Activated naive CD8-positive, alpha-beta T cell treated with anti-CD3 and anti-CD28 coated beads for 36 hours (primary cell): ENCODE measurements at places on chromosomes 1 and 21.

DNA sequence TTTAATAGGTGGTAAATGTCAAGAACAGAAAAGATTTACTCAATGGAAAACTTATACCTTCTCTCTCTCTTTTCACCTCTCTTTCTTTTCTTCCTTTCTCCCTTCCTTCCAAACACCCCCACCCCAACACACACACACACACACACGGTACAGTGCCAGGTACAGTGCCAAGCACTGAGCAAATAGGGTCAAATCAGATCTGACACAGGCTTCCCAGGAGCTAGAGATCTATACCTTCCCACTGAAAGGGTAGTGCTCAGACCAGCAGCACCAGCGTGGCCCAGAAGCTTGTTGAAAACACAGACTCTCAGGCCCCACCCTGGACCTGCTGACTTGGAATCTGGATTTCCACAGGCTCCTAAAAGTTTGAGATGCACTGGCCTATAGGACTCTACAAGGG is 31.9 kb downstream of the IRF2BP2 start:
- peaks cover 2% of the 10 kb centered on the region for H3K4me1 ChIP-seq
- no peak for DNase-seq
- no peaks in the 10 kb centered on the region for H3K27me3 ChIP-seq
- H3K36me3 ChIP-seq, result no peaks in the 10 kb centered on the region

- no peak overlapping the region for H3K4me3 ChIP-seq
- H3K4me1 ChIP-seq, result no peaks in the 10 kb centered on the region
- H3K36me3 ChIP-seq, result peaks cover 4% of the 10 kb centered on the region
- H3K27me3 ChIP-seq, result peaks cover 8% of the 10 kb centered on the region
- H3K27ac ChIP-seq, result no peak overlapping the region
- DNase-seq, result no peak
Measured at GRCh38 chr21:45248301-45248892, 39.3 kb downstream of the POFUT2 start.

DNA sequence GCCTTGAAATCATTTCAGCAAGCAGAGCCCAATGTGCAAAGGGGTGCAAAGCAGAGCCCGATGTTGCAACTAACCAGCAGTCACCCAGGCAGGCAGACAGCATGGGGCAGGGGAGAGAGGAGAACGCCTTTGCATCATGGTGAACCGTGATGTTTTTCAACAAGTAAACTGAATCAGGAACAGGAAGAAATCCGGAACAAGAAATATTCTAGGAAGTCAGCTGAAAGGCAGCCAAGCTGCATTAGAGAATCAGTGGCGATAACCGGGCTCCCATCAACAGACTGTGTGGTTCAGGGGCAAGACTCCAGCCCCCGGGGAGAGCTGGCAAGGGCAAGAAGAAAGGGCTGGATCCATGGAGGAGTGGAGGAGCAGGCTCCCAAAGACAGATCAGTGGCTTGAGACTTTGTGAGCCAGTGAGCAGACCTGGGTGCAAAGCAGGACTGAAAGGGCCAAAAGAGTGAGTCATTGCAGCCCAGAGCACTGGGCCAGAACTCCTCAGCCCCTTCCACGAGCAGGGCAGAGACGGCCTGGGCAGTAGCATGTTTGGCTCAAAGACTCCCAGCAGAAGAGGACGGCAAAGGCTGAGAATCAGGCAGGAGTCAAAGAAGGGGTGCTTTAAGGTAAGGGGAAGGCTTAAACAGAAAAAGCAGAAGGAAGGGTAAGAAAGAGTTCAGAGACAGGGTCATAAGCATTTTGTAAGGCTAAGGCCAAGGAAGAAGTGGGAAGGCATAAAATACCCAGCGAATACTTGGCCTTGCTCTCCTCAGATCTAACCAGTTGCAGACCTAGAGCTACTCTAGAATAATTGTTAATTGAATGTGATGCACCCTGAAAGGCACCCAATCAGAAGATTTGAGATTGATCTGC is 155.0 kb downstream of the SETD4 start:
- DNase-seq, result no peak
- no peaks in the 10 kb centered on the region for H3K36me3 ChIP-seq
- no peak overlapping the region for H3K4me3 ChIP-seq
- H3K27ac ChIP-seq, result no peak overlapping the region

DNA sequence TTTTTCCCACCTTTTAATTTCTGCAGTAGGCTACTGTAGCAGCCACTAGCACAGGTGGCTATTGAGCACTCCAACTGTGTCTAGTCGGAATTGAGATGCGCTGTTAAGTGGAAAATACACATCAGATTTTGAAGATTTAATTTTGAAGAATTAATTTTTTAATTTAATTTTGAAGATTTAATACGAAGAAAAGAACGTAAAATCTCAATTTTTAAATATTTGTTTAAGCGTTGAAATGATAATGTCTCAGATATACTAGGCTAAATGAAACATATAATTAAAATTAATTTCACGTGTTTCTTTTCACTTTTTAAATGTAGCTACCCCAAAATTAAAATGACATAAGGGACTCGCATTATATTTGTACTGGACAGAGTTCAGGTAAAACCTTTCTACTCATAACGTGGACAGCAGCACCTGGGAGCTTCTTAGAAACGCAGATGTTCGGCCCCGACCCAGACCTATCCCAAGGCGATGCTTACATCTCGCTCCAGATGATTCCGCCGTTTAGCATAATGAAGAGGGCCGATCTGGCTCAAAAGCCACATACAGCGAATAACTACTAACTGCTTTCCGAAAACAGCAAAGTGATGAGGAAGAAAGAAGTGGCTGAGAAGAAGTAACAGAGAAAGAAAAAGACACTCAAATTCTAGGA is 717 bp downstream of the CRYZL1 start:
- no peak for DNase-seq
- H3K27ac ChIP-seq, result peak overlapping the region; percentile 92
- no peaks in the 10 kb centered on the region for H3K36me3 ChIP-seq
- H3K27me3 ChIP-seq, result peaks cover 22% of the 10 kb centered on the region

- H3K36me3 ChIP-seq, result peaks cover 1% of the 10 kb centered on the region
- H3K4me3 ChIP-seq, result no peak overlapping the region
- H3K27me3 ChIP-seq, result peaks cover 28% of the 10 kb centered on the region
- no peaks in the 10 kb centered on the region for H3K4me1 ChIP-seq
- no peak overlapping the region for H3K27ac ChIP-seq
Measured at GRCh38 chr1:236353813-236354212, 40.3 kb upstream of the EDARADD start.

DNA sequence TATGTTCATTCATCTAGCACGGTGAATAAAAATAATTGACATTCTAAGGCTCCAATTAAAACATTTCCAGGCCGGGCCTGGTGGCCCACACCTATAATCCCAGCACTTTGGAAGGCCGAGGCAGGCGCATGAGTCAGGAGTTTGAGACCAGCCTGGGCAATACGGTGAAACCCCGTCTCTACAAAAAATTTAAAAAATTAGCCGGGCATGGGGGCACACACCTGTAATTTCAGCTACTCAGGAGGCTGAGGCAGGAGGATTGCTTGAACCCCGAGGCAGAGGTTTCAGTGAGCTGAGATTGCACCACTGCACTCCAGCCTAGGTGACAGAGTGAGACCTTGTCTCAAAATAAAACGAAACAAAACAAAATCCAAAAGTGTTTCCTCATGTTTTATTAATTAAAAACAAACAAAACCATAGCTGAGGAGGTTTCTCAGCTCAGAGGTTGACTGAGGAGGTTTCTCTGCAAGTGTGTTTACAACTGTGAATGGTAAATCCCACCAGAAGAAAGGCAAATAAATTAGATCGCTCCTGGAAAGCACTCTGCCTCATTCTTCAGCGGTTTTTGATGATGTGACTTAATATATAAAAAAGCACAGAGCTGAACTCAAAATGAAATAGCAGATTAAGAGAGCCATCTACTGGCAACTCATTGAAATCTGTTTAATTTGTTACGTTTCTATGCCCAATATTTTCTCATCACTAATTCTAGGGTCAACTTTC is 37.7 kb upstream of the ATG4C start:
- no peak overlapping the region for H3K27ac ChIP-seq
- peaks cover 12% of the 10 kb centered on the region for H3K27me3 ChIP-seq
- H3K4me1 ChIP-seq, result no peaks in the 10 kb centered on the region
- H3K4me3 ChIP-seq, result no peak overlapping the region
- no peaks in the 10 kb centered on the region for H3K36me3 ChIP-seq

DNA sequence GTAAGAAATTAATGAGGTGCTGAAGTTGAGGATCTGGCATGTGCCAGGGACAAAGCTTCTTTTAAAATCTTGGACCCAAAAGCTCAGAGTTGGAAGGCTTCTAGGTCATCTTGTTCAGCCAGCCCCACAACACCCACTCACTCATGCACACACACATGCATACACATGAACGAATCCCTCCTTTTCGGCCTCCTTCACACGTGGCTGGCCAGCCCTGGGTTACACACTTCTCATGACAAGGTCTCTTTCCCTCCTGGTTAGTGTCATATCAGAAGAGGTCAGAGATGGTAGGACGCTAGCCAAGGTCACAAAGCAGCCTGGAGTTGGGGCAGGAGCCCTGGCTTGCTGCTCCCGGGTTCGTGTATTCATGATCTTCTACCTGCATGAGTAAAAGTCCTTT is 6.9 kb downstream of the DMBX1 start:
- H3K36me3 ChIP-seq, result no peaks in the 10 kb centered on the region
- no peak overlapping the region for H3K27ac ChIP-seq
- peaks cover 12% of the 10 kb centered on the region for H3K4me1 ChIP-seq
- no peak overlapping the region for H3K4me3 ChIP-seq

DNA sequence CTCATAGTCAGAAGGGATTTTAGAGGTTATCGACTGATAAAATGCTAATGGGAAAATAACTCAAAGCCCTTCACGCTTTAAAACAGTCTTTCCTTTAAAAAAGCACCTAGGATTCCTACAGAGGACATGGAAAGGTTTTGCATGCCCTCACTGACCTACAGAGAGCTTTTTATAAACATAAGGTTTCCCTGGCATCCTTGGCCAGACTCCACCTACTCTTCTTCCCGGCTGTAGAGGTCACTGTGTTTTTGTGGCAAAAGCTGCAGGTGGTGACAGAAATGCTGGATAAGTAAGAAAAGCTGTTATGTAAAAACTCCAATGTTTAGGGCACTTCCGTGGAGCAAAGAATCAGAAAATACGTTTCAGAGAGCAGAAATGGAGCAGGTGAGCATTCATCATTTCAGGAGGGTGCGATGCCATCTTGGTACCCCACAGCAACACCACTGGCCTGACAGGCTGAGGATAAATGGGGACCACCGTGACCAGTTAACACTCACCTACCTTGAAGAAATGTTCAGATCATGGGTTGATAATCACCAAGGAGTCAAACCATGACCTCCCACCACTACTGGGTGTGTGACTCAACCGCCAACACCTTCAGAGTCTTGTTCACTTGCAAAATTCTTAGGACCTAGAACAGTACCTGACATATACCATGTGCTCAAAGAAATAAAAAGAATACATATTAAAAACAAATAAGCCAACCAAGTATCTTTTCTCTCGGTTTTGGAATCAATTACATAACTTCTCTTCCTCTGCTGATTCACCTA is 46.6 kb downstream of the SSBP3 start:
- peak overlapping the region; percentile 47 for H3K27ac ChIP-seq
- no peaks in the 10 kb centered on the region for H3K27me3 ChIP-seq
- no peak overlapping the region for H3K4me3 ChIP-seq
- peaks cover 88% of the 10 kb centered on the region for H3K4me1 ChIP-seq
- no peak for DNase-seq

GRCh38 chr1:217315346-217315745 is 315.5 kb downstream of the GPATCH2 start:
- no peaks in the 10 kb centered on the region for H3K36me3 ChIP-seq
- H3K4me1 ChIP-seq, result no peaks in the 10 kb centered on the region
- H3K27me3 ChIP-seq, result no peaks in the 10 kb centered on the region
- DNase-seq, result no peak

DNA sequence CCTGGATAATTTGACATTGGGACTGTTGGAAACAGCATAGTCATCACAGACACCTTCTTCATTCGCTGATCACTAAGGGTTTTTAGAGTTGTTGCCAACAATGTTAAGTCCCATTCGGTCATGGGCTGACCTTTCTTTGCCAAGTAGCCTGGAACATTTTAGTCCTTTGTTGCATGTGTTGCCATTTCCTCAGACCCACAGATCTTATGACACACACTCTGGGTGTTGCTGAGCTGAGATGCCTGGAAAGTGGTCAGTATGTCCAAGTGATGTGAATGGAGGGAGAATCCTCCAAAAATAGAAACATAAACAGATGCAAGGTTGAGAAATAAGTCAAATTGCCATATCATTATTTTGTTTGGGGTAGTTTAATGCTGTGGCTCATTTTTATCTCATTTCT is 61.5 kb upstream of the GJA5 start:
- H3K27ac ChIP-seq, result no peak overlapping the region
- DNase-seq, result no peak
- H3K4me1 ChIP-seq, result no peaks in the 10 kb centered on the region
- no peaks in the 10 kb centered on the region for H3K36me3 ChIP-seq

DNA sequence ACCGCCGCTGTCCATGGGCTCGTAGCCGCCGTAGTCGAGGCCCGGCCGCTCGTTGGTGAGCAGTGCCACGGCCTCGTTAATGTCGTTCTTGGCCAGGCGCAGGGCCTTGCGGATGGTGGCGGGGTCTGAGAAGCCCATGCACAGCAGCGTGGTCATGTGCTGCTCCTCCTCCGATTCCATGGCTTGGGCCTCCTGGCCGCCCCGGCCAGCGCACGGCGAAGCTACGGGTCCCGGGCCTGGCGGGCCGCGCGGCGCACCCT is 300 bp downstream of the USP24 start:
- peaks cover 20% of the 10 kb centered on the region for H3K36me3 ChIP-seq
- peaks cover 60% of the 10 kb centered on the region for H3K4me1 ChIP-seq
- H3K27me3 ChIP-seq, result no peaks in the 10 kb centered on the region
- no peak for DNase-seq

- H3K27me3 ChIP-seq, result no peaks in the 10 kb centered on the region
- H3K4me3 ChIP-seq, result no peak overlapping the region
- H3K4me1 ChIP-seq, result no peaks in the 10 kb centered on the region
- no peak for DNase-seq
- H3K36me3 ChIP-seq, result no peaks in the 10 kb centered on the region
Measured at GRCh38 chr1:164772635-164773034, 213.7 kb downstream of the PBX1 start.

DNA sequence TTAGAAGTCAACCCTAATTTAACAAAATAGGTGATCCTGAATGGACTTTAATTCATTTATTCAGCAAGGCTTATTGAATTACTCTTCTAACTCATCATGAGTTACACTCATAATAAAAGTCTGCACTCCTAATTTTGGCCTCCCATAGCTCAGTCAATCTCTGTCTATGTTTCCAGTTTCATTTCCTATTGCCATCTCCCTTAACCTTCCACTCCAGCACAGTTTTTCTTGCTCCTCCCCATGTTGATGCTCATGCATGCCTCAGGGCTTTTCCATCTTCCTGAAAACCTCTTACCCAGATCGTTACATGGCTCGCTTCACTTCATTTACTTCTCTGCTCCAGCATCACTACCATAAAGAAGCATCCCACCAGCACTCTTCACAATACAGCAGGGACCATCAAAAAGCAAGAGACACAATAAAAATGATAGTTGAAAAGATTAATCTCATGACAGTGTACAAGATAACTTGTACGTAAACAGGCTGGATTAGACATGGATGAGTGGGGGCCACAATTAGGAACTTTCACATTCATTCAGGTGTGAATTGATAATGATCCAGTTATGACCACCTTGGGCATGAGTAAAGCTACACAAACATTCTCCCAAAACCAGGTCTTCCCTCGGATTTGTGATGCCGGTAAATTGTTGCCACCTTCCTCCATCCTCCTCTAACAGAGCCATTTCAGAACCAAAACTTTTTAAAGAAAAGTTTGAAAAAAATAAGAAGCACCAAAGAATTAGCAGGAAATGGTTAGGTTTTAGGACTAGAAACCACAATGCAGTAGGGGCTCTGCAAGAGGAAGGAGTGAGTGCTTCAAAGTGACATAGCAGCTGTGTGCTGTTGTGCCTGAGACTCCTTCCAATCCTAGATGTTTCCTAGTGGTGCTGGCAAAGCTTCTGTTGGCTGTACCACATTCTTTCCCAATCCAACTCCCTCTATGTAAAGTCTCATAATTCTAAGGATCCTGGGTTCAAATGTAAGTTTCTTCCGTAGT is 89.8 kb downstream of the OLFML2B start:
- H3K27ac ChIP-seq, result peak overlapping the region; percentile 80
- no peaks in the 10 kb centered on the region for H3K27me3 ChIP-seq
- peaks cover 37% of the 10 kb centered on the region for H3K4me1 ChIP-seq
- DNase-seq, result no peak
- peaks cover 28% of the 10 kb centered on the region for H3K36me3 ChIP-seq
